ENCODE measurements at places on chromosomes 13 and 19.

DNA sequence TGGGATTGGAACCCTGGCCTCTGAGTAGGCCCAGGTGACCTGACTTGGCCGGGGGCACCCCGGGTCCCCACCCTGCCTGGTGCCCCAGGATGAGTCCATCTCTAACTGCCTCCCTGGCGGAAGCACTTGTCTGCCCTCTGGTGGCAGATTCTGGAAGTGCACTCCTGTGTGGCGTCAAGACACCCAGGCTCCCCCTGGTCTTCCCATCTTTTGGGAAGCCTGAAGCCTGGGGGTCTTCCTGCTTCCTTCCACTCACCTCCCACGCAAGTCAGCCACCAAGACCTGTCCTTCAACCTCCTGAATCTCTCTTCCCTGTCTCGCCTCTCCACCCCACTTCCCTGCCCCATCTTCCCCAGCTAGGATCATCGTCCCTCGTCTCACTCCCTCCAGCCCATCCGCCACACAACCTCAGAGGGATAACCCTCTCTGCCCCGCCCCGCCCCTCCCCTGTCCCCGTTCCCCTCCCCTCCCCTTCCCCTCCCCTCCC is 7.4 kb downstream of the RABAC1 start:
- peak; percentile 86 for DNase-seq

- no peak for DNase-seq
Measured at GRCh38 chr13:42275098-42275471, 3.1 kb downstream of the AKAP11 start.

DNA sequence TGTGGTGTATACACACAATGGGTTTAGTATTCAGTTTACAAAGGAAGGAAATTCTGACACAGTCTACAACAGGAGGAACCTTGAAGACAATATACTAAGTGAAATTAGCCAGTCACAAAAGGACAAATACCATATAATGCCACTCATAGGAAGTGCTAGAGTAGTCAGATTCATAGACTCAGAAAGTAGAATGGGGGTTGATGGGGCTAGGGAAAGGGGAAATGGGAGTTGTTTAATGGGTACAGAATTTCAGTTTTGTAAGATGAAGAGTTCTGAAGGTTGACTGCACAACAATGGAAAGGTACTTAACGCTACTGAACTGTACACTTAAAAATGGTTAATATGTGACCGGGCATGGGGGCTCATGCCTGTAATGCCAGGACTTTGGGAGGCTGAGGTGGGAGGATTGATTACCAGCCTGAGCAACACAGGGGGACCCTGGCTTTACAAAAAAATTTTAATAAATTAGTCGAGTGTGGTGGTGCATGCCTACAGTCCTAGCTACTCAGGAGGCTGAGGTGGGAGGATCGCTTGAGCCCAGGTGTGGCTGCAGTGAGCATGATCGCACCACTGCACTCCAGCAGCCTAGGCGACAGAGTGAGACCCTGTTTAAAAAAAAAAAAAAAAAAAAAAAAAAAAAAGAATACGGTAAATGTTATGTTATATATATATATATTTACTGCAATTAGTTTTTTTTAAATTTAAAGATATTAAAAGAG is 45.0 kb downstream of the SLC15A1 start:
- no peak for DNase-seq

DNA sequence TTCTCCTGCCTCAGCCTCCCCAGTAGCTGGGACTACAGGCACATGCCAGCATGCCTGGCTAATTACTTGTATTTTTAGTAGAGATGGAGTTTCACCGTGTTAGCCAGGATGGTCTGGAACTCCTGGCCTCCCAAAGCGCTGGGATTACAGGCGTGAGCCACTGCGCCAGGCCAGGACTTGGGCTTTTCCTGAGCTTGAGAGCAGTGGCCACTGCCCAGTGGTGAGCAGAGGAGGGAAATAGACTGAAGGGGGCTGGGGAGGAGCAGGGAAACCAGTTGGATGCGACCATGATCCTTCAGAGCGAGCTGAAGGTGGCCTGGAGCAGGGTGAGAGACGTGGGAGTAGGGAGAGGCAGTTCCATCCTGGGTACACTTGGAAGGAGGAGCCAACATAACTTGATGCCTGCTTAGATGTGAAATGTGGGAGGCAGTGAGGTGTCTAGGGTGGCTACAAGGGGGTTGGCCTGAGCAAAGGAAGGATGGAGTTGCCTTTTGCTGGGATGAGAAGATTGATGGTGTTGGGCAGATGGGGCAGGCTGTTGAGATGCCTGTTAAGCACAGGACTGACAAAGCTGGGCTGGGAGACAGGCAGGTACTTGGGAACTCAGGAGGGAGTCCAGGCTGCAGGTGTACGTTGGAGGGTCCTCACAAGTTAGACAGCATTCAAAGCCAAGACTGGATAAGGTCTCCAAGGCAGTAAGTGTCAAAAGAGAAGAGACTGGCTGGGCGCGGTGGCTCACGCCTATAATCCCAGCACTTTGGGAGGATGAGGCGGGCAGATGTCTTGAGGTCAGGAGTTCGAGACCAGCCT is 31.8 kb downstream of the KCTD15 start:
- no peak for DNase-seq

DNA sequence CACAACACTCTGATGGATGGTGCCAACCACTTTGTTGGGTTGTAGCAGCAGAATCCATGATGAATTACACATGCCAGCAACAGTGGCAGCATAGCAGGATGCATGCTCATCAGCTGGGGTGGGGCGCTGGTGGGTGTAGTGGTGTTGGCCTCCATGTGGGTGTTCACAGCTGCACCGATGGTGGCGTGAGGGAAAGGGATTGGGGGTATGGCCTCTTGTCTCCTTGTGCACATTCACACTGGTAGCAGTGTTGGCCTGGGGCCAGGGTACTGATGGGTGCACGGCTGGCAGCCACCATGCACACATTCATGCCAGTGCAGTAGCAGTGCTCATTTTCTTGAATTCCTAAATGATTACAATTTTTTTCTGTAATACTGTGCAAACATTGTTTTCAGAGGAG is 2748.8 kb upstream of the PCDH20 start:
- no peak for DNase-seq

DNA sequence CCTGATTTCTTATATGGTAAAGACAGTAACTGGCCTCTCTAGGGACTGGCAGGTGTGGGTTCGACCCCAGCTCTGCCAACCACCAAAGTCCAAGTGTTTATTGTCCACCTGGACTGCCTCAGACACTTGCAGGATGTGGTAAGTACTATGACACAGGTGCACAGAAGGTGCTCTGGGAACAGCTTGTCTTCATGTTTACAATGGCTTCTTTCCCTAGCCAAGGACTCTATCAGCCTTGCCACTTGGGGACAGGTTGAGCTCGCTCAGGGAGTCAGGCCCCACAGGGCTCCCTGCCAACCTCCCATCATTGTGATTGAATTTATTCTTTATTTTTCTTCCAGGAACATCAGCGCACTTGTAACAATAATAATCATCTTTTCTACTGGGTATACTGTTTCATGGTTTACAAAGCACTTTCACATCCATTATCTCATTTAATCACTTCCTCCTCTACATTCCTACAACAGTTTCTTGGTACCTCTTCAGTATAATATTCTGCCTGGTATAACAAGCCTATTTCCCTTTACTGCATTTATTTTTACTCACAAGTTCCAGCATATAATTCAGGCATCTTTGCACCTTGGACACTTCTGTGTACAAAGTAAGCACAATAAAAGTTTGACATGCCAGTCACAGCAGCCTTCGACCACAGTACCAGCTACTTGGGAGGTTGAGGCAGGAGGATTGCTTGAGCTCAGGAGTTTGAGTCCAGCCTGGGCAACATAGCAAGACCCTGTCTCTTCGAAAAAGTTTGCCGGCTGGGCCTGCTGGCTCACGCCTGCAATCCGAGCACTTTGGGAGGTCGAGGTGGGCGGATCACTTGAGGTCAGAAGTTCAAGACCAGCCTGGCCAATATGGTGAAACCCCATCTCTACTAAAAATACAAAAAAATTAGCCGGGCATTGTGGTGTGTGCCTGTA is 24.2 kb upstream of the GATAD2A start:
- peak; percentile 35 for DNase-seq

- DNase-seq, result peak; percentile 3
Measured at GRCh38 chr13:26831336-26831908, 70.8 kb upstream of the GPR12 start.

DNA sequence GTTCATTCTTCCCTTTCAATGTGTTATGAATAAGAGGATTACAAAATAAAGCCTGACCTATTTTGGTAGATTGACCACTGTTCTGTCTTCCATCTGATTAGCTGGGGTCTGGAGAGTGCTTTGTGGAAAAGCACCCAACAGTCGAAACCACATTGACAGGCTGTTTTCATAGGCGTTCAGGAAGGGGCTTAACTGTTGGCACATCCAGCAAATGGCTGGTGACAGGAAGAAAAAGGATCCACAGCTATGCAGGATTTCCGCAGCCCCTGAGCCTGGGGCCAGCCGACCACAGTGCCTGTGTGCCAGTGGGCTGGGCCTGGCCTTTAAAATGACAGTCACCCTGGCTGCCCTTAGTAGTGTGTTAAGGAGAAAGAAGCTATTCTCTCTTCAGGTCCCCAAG is 113.3 kb downstream of the SIPA1L3 start:
- DNase-seq, result no peak

GRCh38 chr13:61261746-61262472 is 153.7 kb downstream of the PCDH20 start:
- DNase-seq, result peak; percentile 24

DNA sequence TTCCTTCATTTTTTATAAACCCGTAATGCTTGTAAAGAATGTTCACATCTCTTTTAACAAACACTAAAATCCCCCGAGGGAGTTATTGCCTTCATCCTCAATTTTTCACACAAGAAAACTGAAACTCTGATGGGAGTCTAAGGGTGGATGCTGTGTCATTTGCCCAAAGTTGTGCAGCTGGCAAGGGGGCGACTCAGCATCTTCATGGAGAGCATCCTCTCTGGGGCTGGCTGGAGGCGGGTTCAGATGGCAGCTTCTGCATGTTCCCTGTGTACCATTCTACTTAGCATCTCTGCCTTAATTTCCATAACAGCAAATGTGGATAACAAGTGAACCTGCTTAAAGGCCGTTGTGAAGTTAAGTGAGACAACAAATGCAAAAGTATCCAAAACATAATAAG is 256.4 kb downstream of the IRS2 start:
- no peak for DNase-seq

- peak; percentile 82 for DNase-seq
Measured at GRCh38 chr13:99986741-99987140, 5.2 kb downstream of the ZIC2 start.

GRCh38 chr19:45973553-45974338 is at the start of gene NOVA2:
Gene NOVA2, minus strand, starts transcription at chr19:45973865. Its CDS starts 514 bp downstream, at chr19:45973351.
- peak; percentile 84 for DNase-seq

DNA sequence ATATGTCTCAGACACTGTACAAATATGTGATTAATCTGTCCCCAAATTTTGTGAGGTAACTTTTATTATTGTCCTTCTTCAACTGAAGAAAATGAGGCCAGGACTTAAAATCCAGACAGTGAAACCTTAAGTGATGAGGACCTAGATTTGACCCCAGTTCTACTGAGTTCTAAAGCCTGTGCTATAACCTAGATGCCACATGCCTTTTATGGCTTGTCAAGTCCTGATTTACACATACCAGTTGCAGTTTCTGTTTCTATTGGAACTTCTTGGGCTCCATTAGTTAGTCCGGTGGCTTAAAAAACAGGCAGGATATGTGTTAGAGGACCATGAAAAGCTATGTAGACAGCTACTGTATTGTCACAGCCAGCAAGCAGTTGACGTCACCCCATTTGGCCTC is 436.5 kb upstream of the KLHL1 start:
- DNase-seq, result no peak

DNA sequence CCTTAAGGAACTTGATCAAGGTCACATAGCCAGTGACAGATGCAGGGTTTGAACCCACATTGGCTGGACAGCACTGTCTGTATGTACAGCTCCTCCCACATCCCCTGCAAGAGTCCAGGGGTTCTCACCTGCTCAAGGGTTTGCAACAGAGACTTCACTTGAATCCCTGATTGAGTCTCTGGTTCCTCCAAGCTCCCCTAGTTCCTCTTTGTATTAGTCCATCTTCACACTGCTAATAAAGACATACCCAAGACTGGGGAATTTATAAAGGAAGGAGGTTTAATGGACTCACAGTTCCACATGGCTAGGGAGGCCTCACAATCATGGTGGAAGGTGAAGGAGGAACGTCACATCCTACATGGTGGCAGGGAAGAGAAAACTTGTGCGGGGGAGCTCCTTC is 72.8 kb upstream of the CLDN10 start:
- no peak for DNase-seq

DNA sequence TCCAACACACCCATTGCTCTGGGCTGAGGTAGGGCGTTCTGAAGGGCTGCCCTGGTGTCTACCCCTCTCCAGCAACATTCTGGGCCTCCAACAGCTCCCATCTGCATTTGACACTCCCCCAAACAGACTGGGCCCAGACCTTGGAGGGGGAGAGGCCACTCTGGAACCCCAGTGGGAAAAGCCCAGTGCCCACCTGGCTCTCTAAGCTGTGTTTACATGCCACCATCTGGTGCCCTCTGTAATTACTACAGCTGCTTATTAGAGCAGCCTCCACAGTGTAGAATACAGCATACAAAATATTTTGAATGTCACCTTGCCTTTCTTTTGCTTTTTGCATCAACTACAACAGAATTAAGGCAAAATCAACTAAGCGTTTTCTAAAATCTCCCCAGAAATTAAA is 35.8 kb upstream of the TM9SF2 start:
- no peak for DNase-seq

- peak; percentile 36 for DNase-seq
Measured at GRCh38 chr13:55245005-55245644, 1895.6 kb upstream of the PRR20A start.

DNA sequence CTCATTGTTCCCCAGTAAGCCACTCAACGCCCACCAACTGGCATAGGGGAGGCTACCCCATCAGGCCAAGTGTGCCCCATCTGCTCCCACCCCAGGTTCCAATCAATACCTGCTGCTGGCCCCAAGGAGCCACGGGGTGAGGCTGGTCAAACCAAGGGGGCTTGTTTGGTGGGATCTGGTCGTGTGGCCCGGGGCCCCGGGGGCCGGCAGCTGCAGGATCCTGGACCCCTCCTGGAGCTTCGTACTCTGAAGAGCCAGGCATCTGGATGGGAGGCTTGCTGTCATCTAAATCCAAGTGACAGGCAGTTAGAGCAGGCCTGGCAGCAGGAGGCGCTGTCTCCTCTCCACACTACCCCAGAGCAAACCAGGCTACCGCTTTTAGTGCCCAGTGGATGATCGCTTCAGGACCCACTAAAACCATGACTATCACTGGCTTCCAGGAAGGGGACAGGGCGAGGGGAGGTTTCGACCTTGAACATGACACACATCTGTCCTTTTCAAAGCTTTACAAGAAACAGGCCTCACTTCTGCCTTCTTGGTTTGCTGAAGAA is 14.2 kb downstream of the CHERP start:
- peak; percentile 42 for DNase-seq

DNA sequence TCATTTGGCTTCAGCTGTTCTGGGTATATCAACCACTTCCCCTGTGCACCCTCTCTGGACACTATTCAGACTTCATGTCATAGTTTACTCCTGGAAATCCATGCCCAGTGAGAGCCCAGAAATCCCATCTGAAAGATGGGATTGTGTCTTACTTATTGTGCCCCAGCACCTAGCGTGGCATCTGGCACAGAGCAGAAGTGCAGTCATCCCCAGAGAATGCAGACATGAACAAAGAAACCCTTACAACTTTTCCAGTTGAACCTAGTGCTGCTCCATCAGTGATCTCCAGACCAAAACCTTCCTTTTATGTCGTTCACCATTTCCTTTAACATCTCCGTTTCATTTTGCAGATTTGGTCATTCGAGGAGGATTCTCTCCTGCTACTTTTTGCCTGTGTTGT is 60.6 kb downstream of the MBNL2 start:
- DNase-seq, result no peak

Measured in A673 (cell line).